Stimulated activated CD8-positive, alpha-beta memory T cell treated with anti-CD3 and anti-CD28 coated beads, Interleukin-4, amount 100 ng/mL, for 48 hours (primary cell): ENCODE measurements at places on chromosomes 2 and 18.

GRCh38 chr2:235217846-235218245, 266.0 kb downstream of the SH3BP4 start:
- no peak for DNase-seq

- no peak for DNase-seq
Observed at GRCh38 chr18:35087726-35088125, 46.5 kb downstream of the MAPRE2 start.

DNA sequence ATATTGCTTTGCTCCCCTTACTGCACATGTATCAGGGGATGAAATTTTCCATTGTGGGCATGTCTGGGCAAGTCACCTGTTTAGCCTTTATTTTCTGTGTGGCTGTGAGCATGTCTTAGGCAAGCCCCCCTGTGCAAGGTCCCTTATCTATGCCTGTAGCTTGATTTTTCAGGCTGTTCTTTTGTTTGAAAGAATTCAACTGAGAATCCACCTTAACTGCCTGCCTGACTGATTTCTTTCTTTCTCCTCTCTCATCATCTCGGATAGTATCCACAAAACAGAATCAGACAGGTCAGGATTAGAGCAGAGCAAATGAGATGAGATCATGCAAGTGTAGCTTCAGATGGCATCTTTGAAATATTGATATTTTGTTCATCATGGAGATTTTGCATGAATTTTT, 1147.5 kb upstream of the ACVR2A start:
- DNase-seq: no peak

DNA sequence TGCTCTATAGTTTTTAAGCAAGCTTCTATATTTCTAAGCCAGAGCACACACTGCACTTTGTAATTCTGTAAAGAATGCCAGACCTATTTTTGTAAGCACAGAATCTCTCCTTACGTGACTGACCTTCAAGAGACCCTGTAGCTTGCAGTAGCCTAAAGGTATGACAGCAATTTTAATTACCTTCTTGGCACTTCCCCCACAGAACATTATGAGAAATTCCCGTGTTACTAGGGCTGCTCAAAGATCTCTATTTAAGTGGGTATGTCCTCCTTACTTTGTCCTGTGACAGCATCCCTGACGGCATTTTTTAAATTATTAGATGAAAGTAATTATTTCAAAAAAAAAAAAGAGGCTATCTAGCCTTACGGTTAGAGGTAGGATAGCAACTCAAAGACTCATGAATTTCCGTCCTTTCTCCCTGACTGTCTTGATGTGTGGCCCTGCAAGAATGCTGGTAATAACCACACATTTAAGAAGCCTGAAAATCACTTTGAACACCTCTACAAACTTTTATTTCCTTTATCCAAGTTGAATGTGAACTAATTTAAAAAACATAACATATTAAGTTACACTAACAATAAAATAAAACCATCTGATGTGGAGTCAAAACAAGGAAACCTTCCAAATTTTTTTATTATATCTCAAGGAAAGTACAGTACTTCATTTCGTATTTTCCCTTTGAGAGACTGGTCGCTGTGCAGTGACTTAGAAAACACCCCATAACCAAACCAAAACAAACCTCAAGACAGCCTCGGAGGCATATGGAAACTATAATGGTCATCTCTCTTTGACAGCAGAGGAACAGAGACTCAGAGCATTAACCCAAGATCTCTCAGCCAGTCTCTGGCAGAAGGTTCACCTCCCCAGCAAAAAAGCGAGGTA, 54.9 kb downstream of the THUMPD2 start:
- no peak for DNase-seq

GRCh38 chr2:181130686-181131085, 150.3 kb downstream of the UBE2E3 start:
- DNase-seq: no peak

DNA sequence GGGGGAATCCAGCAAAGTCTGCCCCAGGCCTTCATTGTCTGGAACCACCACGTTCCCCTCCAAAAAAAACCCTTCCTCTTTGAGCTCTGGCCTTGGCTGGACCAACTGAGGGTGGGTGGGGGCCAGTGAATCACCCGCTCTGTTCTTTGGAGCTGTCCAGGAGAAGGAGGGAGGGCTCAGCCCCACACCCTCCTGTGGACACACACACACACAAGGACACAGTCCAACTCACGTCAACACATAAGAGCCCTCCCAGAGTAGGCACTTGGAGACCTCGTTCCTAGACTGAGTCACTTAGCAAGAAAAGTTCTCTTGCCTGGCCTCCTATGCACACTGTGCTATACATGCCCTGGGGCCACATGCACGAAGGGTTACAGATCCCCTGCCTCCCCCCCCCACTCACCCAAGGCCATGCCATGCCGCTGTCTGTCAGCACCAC, 1.2 kb upstream of the TNS1 start:
- DNase-seq: no peak

DNA sequence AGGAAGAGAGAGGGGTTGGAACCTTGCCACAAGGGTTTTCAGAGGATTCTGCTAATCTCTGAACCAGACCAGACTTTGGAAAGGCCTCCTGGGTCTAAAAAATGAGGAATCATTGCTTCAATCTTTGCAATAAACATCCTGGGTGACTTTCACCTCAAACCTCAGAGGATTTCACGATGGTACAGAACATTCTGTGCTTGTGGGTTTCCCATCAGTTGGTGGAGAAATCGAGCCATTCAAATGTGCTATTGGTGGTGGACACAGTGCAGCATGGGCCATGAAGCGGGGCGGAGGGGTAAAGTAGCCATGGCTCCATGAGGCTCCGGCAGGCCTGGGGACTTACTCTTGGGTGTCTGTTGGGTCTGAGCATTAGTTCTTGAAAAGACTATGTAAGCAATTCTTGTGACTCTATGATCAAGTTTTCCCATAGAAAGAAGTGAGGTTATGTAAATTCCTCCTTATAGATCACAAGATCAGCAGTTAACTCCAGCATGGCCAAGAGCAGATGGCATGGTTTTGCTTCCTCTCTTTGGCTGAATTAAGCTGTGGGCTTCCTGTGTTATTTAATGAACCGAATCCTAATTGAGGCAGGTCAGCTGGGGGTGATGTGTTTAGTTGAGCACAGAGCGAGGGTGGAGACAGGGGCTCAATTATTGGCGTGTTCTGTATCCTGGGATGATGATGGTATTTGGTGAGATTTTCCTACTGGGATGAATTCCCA, 1.9 kb upstream of the IL1R2 start:
- DNase-seq: no peak

DNA sequence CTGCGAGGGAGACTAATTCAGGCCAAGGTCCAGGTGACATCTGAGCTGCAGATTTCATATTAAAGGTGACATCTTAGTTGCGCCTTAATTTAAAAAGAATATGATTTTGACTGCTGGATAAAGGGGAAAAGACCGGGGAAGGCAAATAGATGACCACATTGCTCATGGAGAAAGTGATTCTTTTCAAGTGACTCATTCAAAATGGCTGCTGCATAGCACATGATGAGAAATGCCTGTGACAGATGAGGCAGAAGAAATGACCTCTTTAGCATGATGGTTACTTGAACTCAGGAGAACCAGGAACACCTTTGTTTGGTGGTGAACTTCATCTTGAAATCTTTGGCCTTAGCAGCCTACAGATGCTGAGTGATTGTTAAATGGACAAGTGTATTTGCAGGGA, 385.8 kb upstream of the TRIB2 start:
- no peak for DNase-seq

GRCh38 chr2:44736270-44736942, 205.1 kb upstream of the SIX3 start:
- DNase-seq: no peak

DNA sequence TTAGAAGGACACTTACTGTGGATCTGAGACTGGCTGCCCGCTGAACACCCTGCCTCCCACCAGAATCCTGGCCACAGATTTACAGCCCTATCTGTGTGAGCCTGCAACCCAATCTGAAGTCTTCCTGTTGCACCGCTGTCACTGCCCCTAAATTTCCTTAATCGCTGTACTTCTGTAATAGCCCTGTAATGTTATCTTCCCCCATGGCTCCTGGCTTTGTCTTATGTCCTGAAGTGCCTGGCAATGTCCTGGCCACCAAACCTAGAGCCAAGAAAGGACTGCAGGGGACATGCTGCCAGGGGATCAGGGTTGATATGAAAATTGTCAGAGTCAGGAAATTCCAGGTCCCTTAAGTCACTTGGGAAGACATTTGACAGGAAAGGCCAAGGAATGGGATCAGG, 52.7 kb downstream of the FHOD3 start:
- no peak for DNase-seq

DNA sequence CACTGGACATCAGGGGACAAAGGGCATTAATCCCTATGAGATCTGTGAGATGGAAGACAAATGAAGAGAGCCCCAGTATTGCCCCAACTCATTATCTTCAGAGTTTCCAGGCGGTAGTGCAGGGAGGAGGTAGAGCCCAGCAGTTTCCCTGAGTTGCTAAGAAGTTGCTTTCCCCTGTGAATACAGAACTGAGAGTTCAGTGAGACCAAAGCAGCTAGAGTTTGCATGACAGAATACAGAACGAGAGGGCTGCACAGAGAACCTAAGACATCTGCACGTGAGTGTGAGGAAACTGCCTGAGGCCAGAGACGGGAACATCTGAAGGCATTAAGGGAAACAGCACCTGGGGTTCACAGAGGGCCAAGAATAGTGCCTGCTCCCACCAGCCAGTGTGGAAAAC, 18.1 kb upstream of the PGAP1 start:
- no peak for DNase-seq

- DNase-seq: no peak
Observed at GRCh38 chr2:52703004-52703403, 1064.6 kb upstream of the CHAC2 start.

DNA sequence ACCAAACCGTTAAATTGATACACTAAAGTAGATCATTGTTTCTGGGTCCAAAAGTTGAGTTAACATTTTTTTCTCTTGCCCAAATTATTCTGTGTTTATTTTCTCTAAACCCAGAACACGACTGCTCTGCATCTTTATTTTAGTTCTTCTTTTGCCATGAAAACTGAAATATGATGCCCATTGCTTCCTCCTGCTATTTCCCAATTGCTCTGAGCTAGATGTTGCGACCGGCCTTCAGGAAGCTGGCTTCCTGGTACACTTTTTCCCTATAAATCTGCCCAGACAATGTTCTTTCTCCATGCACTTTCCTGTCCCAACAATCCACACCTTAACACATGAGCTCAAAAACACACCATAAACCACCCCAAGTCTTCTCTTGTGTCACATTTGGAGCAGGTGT, 501.4 kb downstream of the FBXO15 start:
- no peak for DNase-seq

GRCh38 chr2:107036293-107036692, 150.3 kb upstream of the ST6GAL2 start:
- no peak for DNase-seq

DNA sequence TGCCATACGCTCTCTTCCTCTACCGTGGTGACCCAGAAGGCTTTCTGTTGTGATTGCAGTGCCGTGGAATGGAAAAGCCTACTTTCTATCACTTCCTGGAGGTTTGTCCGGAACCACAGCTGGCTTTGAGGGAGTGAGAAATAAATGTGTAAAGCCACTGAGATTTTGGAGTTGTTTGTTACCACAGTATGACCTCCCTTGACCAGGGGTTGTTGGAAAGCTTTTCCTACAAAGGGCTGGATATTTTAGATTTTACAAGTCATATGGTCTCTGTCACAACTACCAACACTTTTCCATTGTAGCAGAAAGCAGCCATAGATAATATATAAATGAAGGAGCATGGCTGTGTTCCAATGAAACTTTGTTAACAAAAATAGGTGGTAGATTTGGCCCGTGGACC, 70.3 kb downstream of the VAPA start:
- DNase-seq: no peak

GRCh38 chr2:49619804-49620203, 465.5 kb upstream of the FSHR start:
- DNase-seq: no peak

- no peak for DNase-seq
Observed at GRCh38 chr2:151916632-151917031, 88.4 kb upstream of the ARL5A start.

GRCh38 chr2:20212871-20213503, 11.9 kb downstream of the SDC1 start:
- DNase-seq: no peak

DNA sequence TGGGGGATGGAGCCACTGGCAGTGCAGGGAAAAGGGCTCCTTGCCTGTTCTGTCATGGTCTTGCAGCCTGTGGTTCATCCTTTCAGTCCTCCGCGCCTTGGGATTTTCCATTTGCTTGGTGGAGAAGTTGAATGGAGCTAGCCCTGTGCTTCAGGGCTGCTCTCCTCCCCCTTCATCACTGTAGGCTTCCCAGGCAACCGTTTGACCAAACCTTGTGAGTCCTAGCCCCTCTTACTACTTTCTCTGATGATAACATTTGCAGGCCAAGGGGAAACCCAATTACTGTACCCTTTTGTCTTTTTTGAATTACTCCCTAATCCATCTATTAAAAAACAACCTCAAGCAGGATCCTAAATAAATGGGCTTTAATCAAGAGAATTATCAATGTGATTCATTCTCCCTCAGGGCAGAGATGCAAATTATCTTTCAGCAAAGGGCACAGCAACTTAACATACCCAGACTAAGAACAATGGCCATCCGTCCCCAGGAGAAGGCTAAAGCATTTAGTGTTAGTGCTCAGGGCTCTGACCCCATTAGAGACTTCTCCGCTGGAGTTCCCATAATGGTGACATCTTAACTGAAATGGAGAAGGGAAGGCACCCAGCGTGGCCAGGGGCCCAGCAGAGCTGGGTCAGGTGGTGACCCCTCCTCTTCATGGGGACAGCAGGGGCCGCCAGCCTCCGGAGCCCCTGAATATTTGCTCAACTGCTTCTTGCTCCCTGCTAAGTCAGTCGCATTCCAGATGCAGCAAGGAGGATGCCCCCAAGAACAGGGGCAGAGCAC, 40.7 kb downstream of the RHOB start:
- no peak for DNase-seq

DNA sequence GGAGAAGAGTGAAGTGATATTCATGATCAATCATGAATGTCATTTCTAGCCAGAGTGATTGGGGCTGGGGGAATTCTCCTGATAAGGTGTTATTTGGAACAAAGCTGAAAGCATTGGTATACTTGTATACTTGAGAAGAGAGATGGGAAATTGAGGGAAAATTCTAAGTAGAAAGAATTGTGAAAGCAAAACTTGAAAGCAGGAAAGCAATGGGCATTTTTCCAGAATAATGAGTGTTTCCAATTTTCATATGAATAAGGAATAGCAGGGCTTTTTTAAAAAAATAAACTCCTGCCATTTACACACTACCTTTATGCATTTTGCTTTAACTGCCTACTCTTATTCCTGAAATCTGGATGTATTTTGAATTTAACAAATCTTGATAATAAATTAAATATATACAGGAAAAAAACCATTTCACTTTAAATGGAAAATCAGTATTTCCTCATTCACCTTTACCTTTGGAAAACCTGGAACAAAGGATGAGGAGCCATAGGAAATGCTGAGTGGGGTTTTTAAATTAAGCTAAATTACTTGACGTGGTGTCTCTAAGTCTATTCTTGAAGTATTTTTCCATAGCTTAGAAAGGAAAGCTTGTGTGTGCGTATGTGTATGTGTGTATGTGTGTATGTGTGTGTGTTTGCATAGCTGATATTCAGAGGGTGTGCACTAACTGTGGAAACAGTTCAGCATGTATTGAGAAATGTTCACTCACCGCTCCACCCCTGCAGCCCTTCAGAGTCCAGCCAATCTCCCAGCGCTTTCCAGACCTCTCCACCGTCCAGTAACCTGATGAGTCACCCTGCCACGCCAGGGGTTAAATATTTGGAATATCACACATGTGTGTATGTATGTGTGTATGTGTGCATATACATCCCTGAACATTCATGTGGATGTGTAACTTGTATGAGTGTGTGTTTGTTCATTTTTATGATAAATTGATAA, 427.3 kb downstream of the THSD7B start:
- no peak for DNase-seq

GRCh38 chr18:78144669-78145068, 834.9 kb upstream of the SALL3 start:
- no peak for DNase-seq
